ENCODE measurements at places on chromosomes 5 and 9.
A peak's percentile ranks its signal among the peaks of the same experiment; 100 is the strongest.

DNA sequence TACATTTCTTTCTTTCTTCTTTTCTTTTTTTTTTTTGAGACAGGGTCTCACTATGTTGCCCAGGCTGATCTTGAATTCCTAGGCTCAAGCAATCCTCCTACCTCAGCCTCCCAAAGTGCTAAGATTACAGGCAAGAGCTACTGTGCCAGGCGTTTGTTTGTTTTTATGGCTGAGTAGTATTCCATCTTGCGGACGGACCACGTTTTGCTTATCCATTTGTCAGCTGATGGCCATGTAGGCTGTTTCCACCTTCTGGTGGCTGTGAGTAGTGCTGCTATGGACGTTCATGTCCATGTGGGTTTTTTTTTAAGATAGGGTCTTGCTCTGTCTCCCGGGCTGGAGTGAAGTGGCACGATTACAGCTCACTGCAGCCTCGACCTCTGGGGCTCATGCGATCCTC is 2.5 kb downstream of the DOK3 start:
- no peak for DNase-seq

- no peak for DNase-seq
These were observed 22.1 kb downstream of the ADRB2 start for GRCh38 chr5:148848393-148849031.

DNA sequence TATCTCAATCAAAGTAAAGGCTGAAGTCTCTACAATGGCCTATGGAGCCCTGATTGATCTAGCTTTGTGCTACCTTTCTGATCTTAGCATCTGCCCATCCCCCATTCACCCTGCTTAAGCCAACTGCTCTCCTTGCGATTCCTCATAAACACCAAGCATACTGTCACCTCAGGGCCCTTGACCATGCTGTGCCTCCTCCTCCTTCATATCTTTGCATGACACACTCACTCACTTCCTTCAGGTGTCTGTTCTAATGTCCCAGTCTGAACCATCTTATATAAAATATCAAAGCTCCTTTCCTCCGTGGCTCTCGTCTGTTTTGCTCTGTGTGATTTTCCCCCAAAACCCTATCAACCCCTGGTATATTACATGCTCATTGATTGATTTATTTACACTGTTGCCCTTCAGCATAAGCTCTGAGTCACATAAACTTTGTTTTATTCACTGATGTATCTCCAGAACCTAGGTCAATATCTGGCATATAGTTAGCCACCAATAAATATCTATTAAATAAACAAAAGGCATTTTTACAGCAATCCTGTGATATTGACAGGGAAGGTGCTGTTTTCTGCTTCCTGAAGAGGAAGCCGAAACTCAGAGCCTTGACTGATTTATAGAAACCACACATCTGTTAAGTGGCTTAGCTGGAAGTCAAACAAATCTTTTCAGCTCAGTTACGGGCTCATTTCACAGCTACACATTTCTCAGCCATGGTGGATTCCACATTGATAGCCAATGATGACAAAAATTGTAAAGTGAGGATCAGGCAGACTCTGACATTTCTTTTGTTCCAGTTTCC is 103.6 kb downstream of the BOD1 start:
- no peak for DNase-seq

DNA sequence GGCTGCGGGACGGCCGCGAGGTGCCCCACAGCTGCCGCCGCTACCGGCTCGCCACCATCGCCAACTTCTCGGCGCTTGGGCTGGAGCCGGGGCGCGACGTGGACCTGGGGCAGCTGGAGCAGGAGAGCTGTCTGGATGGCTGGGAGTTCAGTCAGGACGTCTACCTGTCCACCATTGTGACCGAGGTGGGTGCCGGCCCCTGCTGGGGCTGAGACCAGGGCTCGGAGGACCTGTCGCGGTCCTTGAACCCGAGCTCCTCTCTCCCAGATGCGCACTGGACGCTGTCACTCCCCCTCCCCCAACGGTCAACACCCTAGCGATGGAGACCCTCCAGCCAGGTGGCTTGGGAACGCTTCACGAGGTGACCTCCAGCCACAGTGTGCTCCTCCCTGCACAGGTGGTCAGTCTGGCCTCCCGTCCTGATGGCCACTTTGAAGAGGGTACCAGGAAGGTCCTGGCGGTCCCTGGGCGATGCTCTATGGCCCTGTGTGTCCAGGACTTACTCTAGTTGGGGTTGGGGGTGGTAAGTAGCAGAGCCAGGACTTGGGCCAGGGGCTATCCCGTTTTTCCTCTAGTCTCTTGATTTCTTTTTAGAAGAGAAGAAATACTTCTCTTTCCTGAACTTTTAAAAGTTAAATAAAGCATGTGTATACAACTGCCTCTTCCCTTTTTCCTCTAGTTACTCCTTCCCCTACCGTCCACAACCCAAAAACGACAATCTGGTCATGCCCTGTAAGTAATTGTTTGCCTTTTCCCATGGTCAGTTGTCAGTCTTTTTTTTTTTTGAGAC is 866 bp downstream of the SLC22A5 start:
- no peak for DNase-seq

DNA sequence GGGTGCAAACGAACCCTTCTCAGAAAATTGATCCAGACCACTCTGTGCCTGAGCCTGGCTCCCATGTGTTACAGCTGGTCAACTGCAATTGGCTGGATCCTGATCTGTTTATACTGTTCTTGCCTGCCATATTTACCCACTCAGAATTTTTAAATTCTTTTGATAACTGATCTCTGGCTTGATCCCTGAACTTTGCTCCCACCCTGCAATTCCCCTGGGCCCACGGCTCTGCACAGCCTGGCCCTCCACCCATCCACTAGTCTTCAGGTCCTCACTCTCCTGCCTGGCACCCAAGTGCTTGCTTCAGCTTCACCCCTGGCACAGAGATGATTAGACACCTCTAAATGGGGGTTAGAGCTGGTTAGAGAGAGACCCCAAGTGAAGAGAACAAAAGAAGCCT is 25.9 kb upstream of the MIER3 start:
- no peak for DNase-seq

- DNase-seq = no peak
These were observed 40.9 kb downstream of the CPEB4 start for GRCh38 chr5:173928871-173929574.

DNA sequence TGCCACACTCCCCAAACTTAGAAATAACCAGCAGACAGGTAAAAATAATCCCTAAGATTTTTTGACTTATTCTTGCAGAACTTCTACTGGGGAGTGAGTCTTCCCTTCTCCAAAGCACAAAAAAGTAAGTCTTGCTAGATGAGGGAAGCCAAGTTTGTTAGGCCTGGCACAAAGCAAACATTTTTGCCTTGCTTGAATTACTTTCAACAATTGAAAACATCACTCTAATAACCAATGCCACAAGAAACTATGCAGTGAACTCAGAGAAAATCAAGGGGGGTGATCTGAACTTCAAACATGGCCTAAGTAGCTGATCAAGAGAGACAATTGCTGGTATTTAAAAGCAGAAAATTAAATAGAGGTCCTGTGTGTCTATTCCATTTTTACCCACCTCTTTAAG is 123.6 kb upstream of the SLC1A3 start:
- DNase-seq = no peak

DNA sequence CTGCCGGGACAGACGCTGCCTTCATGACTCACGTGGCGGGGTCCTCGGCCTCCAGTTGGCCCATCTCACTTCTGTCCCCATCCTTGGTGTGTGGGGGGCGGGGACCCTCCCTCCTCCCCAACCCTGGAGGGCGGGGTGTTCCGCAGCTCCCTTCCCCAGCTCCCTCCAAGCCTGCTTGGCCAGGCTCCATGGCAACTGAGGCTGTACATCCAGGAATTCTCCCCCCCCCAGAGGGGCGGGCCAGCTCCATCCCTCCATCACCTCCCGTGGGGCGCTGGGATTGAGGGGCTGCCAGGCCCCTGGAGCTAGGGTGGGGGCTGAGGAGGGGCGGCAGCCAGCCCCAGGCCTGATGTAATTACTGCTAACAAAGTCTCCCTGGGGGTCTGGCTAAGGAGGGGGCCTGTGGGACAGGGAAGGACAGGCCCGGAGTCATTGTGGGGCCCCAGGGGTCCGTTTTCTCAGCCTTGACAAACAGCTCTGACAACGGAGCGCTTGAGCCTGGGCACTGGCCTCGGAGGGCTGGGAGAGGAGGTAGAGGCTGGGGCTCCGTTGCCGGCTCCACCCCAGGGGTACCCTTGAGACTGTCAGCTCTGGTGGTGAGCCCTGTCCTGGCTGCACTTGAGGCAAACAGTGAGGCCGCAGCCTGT is 8.0 kb downstream of the DIPK1B start:
- no peak for DNase-seq

- DNase-seq = peak; percentile 79
These were observed 40.3 kb downstream of the GLDC start for GRCh38 chr9:6605202-6605601.

DNA sequence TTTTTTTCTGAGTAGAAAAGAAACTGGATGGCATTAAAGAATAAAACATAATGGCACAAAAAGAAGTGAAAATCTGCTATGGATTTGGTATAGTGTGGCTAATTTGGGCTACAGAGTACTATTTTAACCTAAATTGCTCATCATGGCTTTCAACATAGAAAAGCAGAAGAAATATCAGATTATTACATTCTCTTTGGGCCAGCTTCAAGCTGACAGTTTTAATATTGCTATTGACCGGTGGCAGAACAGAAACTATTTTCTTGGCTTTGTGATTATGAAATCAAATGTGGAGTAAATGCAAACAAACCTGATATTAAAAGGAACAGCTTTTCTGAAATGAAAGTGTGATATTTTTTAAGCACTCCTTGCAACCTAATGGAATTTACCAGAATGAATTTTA is 301.5 kb downstream of the EPB41L4A start:
- no peak for DNase-seq

DNA sequence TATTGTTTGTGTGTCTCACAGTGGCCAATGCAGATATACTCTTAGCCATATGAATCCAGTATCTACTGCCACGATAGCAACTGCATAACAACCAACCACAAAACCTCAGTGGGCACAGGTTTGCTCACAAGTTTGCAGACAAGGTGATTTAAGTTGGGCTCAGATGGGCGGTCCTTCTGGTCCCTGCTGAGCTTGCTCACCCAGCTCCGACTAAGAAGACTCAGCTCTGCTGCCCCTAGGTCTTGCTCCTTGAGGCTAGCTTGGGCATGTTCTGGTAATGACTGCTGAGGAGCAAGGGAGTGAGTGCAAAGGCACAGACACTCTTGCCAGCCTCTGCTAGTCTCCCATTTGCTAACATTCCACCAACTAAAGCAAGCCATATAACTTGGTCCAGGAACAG is 52.6 kb downstream of the MTX3 start:
- DNase-seq = peak; percentile 52

DNA sequence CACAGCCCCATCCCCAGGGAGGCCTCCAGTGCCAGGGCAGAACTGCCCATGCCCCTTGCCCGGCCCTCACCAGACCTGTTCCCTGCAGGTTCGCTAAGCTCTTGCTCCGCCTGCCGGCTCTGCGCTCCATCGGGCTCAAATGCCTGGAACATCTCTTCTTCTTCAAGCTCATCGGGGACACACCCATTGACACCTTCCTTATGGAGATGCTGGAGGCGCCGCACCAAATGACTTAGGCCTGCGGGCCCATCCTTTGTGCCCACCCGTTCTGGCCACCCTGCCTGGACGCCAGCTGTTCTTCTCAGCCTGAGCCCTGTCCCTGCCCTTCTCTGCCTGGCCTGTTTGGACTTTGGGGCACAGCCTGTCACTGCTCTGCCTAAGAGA is 110.1 kb downstream of the RXRA start:
- DNase-seq = no peak

DNA sequence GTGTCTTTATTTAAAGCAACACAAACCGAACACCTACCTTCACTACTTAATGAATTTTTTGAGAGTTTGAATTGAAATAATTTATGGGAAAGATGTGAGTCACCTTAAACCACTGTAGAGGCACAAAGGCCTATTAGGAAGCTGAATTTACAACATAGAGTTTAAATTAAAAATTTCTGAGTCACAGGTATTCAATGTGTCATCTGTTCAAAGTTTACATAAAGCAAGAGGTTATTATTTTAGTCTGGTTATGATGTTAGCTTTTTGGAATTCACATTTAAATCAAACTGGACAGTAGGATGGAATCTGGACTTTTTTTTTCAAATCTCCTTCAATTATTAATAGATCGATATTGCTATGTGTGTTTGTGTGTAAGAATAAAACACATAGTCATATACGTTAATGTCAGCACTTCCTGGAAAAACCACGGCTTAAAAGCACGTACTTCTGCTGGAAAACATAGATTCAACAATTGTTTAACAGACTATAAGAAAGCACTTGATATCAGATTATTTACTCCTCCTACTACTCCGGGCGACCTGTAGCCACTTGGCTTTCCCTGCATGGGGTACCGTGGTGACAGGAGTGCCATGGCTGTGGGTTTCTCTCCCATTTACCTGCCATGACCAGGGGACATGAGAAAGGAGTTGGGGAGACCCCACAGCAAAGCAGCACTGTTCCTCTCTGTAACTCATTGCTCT is 638.6 kb downstream of the SEMA5A start:
- DNase-seq = no peak

DNA sequence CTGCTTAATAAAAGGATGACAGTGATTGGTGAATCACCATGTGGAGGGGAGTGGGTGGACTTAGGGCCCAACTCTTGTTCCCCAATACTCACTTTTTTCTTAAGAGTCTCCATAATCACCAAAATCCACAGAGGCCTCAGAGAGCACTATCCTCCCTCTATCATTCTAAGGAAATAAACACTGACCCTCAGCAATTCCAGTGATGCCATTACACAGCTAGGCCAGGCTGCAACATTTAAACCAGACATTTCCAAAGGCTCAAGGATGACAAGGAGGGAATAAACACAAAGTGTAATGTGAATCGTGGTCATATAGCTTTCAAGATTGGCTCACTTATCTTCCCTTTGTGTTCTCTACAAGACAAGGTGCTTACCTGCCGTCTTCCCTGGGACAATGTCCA is 2.4 kb upstream of the ARSI start:
- DNase-seq = no peak

DNA sequence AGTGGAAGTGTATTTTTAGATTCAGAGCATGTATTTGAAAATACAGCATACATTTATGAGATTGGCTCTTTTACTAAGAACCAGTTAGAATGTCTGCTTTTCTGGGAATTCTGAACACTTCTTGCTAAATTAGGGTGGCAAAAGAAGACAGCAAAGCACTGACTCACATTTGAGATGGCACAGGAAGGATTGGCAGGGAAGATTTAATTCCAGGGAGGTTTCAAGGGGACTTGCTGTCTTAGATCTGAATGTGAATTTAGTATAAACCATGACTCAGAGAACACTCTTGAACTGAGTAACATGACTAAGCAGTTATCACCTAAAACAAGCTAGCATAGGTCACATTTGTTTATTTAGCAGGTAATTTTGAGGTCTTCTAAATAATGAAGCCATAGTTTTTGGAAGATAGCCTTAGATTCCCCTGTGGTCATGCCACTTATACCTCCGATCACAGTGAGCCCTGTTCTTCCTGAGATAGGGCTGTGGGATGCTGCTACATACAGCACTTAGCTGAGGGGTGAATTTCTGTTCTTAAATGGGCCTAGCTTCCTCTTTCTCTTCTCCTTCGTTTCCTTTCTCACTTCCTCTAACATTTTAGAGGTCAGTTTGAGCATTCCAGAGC is 173.8 kb downstream of the PCSK1 start:
- DNase-seq = no peak

GRCh38 chr5:1882337-1883119 is at the start of gene IRX4:
IRX4 (minus strand) TSS chr5:1882925; CDS start chr5:1882647, 278 bp downstream.
- DNase-seq = no peak

- no peak for DNase-seq
These were observed 17.6 kb downstream of the CAMK2A start for GRCh38 chr5:150271923-150272322.

Measured in Jurkat, Clone E6-1 (cell line).